ENCODE measurements at places on chromosomes 4 and X.

DNA sequence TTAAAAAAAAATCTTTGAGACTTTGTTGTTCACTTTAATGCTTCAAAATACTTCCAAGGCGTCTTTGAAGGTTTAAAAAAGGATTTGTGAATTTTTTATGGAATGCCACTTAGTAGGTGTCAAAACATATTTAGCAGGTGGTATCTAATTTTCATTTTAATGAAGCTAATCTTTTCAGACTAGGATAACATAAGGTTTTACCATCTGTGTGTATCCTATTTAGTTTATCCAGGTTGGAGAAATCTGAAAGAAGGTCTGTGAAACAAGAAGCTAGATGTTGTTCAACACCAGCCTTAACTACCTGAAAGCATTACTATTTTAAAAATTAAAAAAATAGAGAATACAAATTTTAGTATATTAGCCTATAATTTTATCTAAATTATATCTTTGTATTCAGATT lies 193.4 kb downstream of the GRID2 start:
- no peak for DNase-seq

- DNase-seq, result no peak
Observed at GRCh38 chr4:120557372-120557771, 365.2 kb downstream of the PRDM5 start.

GRCh38 chr4:27305246-27305645 lies 444.6 kb downstream of the STIM2 start:
- no peak for DNase-seq

GRCh38 chrX:112736310-112736709 lies 56.6 kb upstream of the LHFPL1 start:
- DNase-seq, result no peak

DNA sequence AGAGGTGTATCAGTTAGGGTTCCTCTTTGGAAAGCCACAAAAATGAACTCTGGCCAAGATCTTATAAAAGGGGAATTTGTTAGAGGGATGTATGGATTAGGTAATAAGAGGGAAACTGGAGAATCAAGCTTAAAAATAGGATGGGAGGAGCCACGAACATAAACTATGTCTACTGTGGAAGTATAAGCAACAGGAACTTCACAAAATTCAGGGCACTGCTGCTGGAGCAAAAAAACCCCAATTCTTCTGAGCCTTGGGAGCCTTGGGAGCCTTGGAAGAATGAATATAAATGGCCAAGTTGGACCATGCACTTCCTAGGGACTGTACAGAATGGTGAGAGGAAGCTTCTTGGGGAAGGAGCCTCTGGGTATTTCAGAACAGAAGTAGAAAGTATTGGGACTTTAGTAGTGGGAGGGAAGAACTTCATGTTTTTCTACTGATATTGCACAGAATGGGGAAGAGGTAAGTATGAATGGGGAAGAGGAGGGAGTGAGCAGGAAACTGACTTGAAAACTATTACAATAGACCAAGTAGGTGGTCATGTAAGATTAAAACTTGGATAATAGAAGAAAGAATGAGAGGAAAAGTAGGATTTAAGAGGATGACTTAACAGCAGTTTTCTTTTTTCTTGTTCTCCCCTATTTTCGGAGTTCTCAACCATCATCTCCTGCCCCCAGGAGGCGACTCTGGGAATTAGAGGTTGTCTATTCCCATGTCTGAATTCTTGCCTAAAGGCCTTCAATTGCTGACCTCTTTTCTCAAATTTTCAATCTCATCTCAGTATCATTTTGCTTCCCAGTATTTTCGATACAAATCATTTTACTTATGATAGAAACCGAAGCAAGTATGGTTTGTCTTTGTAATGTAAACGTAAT lies 44.4 kb upstream of the TAPT1 start:
- no peak for DNase-seq

GRCh38 chr4:26116057-26116456 lies 202.0 kb downstream of the SMIM20 start:
- DNase-seq, result no peak

- DNase-seq, result no peak
Observed at GRCh38 chr4:159137176-159137575, 34.3 kb downstream of the RAPGEF2 start.

- no peak for DNase-seq
Observed at GRCh38 chrX:39399387-39399786, 598.1 kb downstream of the MID1IP1 start.

DNA sequence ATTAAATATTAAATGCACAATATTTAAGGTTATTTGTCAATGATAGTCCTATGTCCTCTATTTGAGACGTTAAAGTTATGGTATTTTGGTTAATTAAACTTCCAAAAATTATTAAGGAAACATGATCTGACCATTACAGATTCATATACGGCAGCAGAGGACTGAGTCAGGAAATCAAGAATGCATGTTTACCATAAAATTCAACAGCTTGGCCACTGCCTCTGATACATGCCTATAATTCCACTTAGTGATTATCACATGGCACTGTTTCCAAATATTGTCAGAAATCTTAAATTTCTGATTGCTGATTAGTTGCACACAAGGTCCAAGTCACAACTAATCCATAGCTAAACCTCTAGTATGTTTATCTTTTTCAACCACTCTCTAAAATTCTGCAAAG lies 232.2 kb upstream of the UGT8 start:
- no peak for DNase-seq

GRCh38 chr4:31539284-31540069 lies 819.3 kb downstream of the PCDH7 start:
- no peak for DNase-seq

DNA sequence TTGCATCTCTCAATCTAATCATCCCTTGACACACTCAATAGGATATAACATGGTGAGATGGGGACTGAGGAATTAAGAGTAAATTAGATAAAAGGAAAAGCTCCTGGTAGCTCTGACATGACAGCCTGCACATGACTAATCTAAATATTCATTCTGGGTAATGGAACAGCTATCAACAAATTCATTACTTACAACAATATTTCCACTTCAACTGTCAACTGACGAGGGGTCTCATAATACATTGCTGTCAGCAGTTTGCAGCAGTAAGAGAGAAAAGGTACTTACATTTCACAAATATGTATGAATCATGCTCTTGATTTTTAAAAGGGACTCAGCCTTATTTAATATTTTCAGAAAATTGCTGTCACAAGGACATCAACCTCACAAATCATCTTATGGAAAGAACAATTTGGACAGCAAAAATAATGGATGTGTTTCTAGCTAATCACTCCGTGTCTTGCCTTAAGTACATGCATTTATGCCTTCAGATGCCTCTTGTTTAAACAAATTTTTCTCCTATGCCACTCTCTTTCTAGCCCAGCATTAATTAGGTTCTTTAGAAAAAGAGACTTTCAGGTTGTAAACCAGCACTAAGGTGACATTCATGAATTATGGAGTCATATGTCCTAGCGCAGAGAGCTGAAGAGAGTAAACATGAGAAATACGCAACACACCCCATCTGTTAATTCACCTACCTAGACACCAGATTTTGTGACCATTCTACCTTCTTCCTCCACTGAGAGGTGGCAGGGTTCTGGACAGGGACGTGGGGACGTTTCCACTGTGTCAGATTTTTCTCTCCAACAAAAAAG lies 99.6 kb upstream of the TMEM150C start:
- DNase-seq, result peak; percentile 1

GRCh38 chr4:7037425-7037824 lies 5.7 kb upstream of the TADA2B start:
- no peak for DNase-seq

DNA sequence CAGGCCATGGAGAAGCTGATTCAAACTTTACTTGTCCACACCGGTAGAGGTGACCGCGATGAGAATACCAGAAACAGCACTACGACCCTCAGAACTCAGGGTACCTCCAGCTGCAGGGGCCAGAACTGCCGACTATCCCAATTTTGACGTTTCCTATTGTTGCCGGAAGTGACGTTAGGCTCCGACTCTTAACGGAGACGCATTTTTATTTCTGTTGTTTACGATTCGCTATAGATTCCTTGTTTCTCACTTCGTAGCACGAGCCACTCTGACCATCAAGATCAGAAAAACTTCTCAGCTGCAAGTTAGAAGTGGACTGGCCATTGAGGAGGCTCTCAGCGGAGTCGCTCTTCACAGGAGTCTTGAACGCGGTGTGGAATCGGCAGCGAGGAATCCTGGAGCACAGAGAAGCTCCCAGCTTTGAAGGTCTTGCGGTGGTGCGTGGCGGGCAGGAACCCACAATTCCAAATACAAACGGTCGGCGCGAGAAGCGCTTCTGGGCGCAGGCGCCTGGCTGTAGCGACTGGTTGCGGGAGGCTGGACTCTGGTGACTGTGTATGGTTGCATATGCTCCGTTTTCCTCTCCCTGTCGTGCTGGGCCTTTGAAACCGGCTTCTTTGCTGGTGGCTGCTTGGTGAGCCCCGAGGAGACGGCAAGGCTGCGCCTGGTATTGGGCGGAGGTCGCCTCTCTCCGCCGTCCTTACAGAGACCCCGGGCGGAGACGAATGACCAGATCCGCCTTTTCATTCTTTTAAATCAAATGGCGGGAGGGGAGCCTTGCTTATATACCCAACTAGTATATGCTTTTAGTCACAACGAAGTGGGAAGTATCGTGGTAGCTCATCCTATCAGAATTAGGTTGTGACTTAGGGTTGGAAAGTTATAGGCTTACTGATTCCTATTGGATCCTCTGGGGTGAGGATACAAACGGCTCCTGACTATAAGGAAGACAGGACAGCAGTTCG lies at the start of the genes CEP44 and FBXO8:
CEP44 (plus strand) TSS at position 405 of the 965 bp plus-strand sequence. CDS start 15,211 bp downstream, outside the sequence.
FBXO8 (minus strand) TSS at position 161 of the 965 bp plus-strand sequence. CDS start 20,575 bp downstream, outside the sequence.
- no peak for DNase-seq

- DNase-seq, result no peak
Observed at GRCh38 chr4:19880206-19880605, 371.5 kb upstream of the SLIT2 start.

- DNase-seq, result no peak
Observed at GRCh38 chr4:168612450-168613135, 115.7 kb downstream of the PALLD start.

- no peak for DNase-seq
Observed at GRCh38 chr4:110268352-110268751, 69.9 kb upstream of the ELOVL6 start.

DNA sequence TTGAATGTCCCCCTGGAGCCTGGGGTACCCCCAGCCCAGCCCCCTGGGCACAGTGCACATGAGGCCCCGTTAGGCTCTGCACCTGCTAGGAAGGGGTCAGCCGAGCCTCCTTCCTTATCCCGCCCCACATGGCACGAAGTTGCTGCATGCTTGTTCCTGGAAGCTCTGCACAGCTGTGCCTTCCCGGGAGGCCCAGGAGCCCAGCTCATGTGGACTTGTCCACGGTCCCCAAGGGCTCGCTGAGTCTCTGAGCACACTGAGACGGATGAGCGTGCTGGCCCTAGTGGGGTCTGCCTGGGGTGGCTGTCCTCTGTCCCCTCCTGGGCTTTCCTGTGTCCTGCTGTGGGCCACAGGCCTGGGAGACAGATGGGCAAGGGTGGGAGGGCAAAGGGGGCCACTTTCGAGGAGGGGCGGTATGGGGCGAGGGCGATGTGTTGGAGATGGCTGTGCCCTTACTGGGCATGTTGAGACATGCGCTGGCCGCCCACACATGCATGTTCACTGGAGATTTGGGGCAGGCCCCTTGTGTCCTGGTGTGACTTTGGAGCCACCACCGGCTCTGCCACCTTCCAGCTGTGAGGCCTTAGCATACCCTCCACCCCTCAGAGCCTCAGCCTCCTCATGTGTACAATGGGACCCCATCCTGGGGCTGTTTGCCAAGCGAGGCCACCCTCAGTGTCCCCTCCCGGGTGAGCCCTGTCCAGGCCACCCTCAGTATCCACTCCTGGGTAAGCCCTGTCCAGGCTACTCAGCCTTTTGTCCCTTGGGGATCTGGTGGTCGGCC lies 237.6 kb downstream of the AFAP1 start:
- no peak for DNase-seq

DNA sequence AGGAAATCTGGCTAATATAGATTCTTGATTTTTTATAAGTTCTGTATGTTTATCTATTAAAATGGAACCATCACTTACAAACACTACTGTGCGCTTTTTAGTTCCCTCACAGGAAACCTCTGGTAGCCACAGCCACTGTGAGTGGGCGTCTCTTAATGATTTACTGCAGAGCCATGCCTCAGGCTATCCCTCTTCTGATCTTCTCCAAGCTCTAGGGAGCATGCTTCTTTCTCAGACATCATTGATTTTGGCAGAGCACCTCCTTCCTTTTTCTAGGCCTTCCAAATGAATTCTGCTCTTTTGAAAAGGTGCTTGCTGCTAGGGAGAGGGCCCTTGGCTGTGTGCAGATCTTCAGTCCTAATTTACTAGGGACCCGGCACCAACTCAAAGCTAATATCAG lies 61.1 kb upstream of the STS start:
- no peak for DNase-seq

- DNase-seq, result no peak
Observed at GRCh38 chrX:71250841-71251240, 3.1 kb downstream of the ZMYM3 start.

- no peak for DNase-seq
Observed at GRCh38 chrX:63350465-63350877, 661 bp downstream of the SPIN4 start.

GRCh38 chr4:3044870-3045819 lies 29.2 kb downstream of the HTT-AS start:
- no peak for DNase-seq

- no peak for DNase-seq
Observed at GRCh38 chrX:20500171-20500865, 233.6 kb upstream of the RPS6KA3 start.

- DNase-seq, result no peak
Observed at GRCh38 chr4:173490817-173491528, 39.1 kb downstream of the HAND2 start.

GRCh38 chr4:155607481-155607880 lies 59.2 kb upstream of the GUCY1A1 start:
- no peak for DNase-seq

DNA sequence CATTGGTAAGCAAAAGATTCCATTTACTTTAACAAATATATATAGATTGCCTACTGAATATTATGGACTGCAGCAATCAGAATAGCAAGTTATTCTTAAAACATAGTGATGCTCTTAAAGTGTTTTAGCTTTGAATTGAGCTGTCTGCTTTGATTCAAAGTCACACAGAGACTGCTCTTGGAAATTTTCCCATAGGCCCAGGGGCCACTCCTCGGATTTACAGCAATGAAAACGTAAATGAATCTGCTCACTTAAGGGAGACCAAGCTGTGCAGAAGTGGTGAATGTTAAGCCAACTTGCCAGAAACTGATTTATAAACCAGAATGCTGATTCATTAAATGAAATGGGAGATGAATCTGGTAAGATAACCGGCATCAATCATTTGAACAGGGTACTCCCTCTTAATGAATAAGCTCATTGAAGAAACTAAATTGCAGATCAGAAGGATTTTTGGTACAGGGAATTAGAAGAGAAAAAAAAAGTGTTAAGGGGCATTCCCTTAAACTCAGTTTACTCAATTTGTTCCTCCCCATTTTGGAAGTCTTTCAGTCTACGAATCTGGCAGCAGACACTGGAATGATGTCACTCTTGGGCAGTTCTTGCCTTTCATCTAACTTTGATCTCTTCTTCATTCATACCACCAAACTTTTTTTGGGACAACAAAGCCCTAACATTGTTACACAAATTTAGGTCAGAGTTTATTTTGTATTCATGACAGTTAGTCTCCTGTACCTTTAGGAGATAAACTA lies 363.3 kb upstream of the MAGEB2 start:
- no peak for DNase-seq

GRCh38 chrX:1178580-1179057 lies 33.8 kb downstream of the CRLF2 start:
- no peak for DNase-seq
